Kidney epithelial cell (primary cell): ENCODE measurements at places on chromosomes 6 and 20.

DNA sequence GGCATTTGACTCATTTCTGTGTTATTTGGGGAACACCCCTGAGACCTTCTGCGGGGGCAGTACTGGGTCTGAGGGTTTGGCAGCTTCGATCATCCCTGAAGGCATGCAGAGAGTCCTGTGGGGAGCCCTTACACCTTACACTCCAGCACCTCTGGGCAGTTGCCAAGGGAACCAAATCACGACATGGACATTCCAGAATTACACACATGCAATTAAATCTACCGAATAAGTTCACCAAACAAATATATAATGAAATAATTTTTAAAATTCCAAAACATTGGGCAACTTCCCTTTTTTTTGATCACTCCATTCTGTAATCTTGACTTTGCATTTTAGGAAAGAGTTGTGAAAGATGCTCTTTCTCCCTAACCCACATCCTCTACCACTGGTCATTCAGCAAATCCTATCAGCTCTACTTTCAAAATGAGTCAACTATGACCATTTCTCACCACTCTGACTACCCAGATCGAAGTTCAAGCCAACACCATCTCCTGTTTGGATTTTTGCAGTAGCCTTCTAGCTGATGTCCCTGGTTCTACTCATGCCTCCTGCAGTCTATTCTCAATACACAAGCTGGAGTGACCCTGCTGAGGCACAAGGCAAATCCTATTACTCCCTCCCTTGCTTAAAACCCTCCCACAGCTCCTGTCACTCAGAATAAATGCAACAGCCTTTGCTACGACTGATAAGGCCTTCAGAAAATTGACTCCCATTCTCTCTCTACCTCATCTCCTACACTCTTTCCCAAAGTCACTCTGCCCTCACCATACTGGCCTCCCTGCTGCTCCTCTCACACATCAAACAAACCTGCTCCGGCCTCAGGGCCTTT is 533.3 kb downstream of the HACE1 start:
- no peak for DNase-seq

GRCh38 chr6:148765898-148766808 is 19.3 kb downstream of the UST start:
- DNase-seq, result no peak

DNA sequence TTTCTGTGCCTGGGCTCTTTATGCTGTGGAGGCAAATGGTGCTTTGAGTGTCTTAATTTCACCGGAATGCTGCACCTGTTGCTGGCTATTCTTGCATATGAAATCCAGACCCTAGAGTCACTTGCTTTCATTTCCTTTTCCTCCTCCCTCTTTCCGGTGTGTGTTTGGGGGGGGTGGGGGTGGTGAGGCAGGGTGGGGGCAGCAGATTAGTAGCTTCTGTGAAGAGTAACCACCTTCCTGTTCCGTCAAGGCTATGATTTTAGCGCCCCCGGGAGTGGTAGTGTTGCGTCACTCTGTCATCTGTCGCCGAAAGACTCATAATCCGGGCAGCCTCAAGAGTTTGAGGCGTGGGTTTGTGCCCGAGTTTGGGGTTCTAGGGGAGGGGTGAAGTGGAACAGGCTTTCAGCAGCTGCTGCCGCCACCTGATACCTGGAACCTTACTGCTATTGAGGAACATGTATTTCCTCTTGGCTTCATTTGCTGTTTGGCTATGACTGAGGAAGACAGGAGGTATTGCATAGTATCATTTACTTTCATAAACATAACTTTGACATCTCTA is 49.1 kb downstream of the UTRN start:
- DNase-seq, result no peak

DNA sequence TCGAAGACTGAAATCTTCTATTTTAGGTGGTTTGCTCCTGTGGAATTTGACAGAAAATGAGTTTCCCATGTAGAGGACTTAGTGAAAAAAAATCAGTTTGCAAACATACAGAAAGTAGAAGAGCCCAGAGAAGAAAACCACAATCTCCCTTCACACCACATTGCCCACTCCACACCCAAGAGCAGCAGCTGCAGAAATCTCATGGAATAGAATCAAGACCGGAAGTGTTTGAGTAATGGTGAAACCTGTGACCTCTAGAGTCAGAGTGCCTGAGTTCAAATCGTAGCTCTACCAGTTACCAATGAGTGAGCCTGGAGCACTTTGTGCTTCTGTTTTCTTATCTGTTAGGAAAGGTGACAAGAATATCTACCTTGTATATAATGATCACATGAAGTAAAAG is 4.6 kb downstream of the SIRPG start:
- DNase-seq, result no peak

- DNase-seq, result no peak
Observed at GRCh38 chr6:127249621-127250020, 17.0 kb upstream of the RNF146 start.

GRCh38 chr20:25480797-25481196 is 73.3 kb downstream of the GINS1 start:
- DNase-seq, result no peak

- DNase-seq, result no peak
Observed at GRCh38 chr6:52399511-52400312, 20.4 kb upstream of the EFHC1 start.

DNA sequence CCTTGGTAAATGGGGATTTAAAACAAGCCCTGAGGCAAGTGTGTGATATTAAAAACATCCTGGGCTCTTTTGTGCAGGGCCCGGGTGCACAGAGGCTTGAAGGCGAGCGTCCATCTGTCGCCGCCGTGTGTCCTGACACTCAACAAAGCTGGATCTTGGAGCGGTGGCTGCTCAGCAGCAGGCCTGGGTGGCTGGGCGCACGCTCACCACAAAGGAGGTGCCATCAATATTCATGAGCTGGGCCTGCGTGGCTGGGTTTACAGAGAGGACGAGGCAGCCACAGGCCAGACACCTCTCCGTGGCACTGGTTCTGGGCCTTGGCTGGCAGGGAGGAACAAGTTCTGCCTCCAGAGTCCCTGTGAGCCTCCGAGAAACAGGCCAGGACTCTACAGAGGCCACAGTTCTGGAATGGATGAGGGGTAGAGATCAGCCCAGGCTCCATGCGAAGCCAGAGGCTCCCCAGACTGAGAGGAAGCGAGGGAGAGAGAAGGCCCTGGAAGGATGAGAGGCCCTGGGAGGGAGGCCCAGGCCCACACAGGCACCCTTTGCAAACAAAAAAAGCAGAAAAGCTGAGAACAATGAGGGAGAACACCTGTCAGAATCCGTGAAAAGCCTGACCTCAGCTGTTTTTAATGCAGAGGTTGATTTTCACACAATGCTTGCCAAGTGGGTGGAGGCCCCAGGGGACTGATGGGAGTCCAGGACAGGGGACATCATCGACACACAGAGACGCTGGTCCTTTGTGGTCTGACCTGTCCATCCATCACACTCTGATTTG is 21.9 kb downstream of the BHLHE23 start:
- DNase-seq, result no peak

DNA sequence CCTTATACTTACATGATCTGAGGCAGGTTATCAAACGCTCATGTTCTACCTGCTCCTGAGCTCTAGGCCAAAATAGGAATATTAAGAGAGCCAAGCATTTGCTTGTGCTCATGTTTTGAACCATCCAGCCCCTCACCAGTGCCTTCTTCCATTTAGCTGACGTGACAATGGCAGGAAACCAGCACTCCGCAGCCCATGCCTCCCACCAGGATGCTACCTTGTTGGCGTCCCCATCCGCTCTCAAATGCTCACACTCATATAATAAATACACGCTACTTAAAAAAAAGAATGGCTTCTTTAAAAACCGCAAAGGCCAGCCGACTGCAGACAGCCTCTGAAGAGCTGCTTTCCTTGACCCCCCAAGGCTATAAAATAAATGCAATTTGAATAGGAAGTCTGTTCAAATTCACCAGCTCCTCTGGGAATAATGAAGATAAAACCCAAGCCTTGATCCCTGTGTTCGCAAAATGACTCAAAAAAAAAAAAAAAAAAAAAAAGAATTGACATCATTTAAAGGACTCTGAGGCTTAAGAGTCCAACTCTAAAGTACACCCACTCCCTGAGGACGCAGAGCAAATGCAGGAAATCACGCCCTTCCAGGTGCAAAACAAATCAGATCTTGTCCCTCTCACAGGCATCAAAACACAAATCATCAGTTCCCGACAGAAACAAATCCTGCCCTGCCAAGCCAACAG is 29.0 kb downstream of the RNASET2 start:
- DNase-seq, result no peak

GRCh38 chr6:158730541-158730907 is 80.7 kb downstream of the SYTL3 start:
- no peak for DNase-seq

DNA sequence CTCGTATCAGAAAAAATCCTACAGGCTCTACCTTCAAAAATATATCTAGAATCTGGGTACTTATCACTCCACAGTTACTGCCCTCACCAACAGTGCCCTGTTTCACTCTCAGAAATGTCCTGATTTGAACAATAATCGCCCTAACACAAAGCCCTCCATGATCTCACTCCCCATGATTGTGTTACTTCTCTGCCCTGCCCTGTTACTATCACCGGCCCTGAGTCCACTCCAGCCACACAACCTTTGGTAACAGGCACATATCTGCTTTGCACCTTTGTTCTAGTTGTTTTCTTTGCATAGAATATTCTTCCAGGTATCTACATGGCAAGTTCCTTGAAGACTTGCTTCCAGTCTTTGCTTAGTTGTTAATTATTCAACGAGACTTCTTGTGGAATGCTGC is 142.0 kb downstream of the ARHGAP18 start:
- no peak for DNase-seq

GRCh38 chr6:157751547-157752200 is 71.4 kb upstream of the SNX9 start:
- DNase-seq, result no peak

- no peak for DNase-seq
Observed at GRCh38 chr6:116514111-116514510, 2.7 kb downstream of the CALHM5 start.

DNA sequence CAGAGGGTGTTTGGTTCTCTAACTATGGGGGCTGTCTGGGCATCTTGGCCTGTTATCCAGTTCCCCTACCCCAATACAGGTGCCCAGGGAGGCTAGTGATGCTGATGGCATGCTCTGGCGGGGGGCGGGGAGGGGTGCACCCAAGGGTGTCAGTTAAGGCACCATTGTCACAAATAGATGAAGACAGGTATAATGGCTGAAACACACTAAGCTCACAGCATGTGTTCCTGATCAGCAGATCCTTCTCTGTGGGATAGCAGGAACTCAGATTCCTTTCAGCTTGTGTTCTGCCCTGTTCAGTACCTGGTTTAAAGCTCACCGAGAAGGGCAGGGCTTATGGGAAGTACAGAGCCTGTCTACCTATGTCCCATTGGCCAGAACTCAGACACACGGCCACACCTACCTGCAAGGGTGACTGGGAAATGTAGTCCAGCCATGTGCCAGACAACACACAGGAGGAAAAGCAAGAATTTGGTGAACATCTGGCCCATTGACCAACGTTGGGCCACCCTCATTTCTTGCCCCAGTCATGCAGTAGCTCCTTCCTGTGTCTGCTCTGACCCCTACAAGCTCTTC is 3.4 kb upstream of the RSPO4 start:
- peak; percentile 19 for DNase-seq

GRCh38 chr20:4415281-4415680 is 306.4 kb upstream of the PRND start:
- no peak for DNase-seq

DNA sequence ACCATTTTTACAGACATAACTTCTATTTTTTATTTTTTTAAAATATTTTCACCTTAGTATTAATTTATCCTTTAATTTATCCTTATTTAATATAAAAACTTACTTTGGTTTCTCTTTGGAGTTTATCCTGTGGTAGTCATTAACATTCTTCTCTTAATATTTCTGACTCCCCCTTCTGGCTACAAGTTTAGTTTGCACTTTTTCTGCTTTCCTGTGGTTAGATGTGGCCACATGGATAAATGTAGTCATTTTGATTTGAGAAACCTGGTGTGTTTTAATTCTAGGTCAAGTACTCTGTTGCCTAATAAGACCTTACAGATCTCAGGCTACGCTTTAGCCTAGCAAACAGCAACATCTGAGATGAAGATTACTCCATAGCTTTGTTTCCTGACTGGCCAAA is 1187.5 kb downstream of the HACE1 start:
- DNase-seq, result no peak

DNA sequence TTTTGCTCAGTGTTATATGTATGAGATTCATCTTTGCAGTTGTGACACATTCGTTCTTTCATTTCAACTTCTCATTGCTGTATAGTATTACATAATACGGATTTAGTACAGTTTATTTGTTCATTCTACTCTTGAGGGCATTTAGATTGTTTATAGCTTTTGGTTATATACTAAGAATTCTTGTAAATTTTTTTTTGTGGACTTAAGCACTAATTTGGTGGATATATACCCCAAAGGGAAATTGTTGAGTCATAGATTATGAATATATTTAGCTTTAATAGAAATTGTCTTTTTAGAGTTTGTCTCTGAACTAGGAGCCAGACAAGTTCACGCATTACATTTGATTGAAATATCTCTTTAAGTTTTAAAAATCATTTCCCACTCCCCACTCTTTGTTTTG is 79.6 kb downstream of the DNAH8 start:
- DNase-seq, result no peak

- DNase-seq, result no peak
Observed at GRCh38 chr6:1608222-1609040, 1.3 kb upstream of the FOXC1 start.

DNA sequence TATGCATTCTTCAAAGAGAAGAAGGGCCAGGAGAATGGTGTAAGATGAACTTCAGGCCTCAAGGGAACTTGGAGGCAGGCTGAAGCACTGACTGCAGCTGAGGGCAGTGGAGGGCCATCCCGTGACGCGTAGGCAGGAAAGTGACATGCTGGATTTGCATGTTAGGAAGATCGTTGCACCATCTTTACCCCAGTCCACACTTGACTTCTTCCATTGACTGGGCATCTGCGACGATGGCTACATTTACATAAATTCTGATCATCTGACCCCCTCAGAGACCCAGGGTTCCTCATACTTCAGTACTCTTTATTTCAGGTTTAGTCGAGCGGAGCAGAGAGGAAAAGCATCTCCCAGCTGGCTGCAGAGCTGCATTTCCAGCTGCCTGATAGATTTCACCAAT is 180.2 kb downstream of the PTPRT start:
- DNase-seq, result no peak

DNA sequence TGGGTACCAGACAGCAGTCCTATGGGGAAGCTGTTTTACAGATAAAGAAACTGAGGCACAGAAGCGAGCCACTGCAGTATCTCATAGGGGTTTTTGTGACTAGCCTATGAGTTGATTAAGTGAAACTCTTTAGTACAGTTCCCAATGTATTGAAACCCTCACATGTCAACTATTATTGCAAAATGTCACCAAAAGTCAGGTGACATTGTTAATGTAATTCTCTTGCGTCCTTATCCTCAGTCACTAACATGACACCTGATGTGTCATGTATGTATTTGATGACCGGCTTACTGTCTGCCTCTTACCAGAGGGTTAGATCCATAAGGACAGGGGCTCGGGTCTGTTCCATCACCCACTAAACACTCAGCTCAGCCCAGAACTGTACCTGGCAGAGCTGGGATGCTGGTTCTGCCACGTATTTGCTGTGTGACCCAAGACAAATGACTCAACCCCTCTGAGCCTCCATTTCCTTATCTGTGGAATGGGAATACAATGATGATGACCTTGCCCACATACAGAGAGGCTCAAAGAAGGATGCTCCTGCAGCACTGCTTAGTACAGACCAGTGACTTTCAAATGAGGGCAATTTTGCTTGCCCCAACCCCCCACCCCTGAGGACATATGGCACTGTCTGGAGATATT is 32.9 kb downstream of the PREX1 start:
- DNase-seq, result no peak
